Lower lobe of right lung (tissue), 2 donors: ENCODE measurements at places on chromosomes 13 and 19. TPM values are rescaled to one million over a fixed set of nuclear protein-coding genes. Genes with fewer than 3 reads are reported as not detected.

RXFP2 gene
- not detected for total RNA-seq

DNA sequence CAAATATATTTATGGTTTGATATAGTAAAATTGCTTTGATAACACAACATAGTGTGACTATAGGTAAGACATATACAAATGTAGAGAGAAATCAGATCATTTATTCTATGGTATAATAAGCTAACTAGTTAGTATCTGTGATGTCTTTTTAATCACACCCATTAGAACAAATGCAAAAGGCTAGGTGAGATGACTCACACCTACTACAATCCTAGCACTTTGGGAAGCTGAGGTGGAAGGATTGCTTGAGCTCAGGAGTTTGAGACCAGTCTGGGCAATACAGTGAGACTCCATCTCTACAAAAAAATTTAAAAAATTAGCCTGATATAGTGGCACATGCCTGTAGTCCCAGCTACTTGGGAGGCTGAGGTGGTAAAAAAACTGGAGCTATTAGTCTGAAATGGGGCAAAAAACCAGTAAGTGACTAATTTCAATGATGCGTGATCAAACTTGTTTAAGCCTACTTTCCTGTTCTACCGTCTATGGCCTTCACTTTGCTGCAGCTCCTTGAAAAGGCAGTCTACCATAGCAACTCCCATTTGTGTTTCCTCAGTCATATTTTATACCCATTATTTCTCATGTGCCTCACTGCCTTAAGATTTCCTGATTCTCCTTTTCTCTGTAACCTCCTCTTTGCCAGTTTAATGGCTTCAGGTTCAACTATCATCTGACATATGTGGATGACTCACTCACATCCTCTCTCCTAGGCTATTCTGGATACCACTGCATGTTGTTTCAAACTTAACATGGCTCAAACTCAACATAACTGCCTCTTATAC is 12.5 kb downstream of the ALG5 start:
- H3K27ac ChIP-seq = no peak overlapping the region
- no peaks in the 10 kb centered on the region for H3K4me1 ChIP-seq
- peaks cover 100% of the 10 kb centered on the region for H3K36me3 ChIP-seq
- DNase-seq = no peak
- no peaks in the 10 kb centered on the region for H3K27me3 ChIP-seq

DNA sequence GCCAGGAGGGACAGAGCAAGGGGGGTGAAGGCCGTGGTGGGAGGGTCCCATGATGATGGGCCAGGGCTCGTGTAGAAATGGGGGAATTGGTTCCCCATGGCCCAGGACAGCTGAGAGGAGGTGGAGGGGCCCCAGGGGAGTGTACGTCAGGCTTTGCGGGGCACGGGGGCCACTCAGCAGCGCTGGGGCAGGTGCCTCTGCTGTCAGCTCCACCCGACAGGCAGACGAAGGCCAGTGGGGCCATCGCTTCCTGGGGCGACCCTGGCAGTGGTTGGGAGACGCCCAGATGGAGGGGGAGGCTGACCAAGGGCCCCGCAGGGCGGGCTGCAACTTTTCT is 1.9 kb upstream of the TEKTIP1 start:
- no peak for DNase-seq
- no peaks in the 10 kb centered on the region for H3K27me3 ChIP-seq
- no peak overlapping the region for H3K27ac ChIP-seq
- H3K36me3 ChIP-seq = peaks cover 48% of the 10 kb centered on the region

DNA sequence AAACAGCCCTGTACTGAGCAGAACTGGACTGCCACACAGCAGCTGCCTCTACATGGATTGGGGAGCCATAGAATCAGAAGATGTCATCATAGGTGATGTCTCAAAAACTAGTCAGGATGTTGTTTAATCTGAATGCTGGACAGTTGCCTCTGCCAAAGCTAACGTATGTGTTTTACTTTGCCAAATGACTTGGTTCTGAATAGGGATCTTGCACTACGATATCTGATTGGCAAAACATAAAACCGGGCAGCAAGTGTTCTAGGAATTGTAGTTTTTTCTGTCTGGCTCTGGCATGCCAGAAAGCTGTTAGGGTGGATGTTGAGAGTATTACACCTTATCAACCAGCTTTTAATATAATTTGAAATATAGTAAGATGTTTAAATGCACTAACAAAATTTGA is 645.9 kb downstream of the GPC5 start:
- no peak overlapping the region for H3K4me3 ChIP-seq
- no peaks in the 10 kb centered on the region for H3K27me3 ChIP-seq
- H3K27ac ChIP-seq = no peak overlapping the region
- DNase-seq = no peak

DNA sequence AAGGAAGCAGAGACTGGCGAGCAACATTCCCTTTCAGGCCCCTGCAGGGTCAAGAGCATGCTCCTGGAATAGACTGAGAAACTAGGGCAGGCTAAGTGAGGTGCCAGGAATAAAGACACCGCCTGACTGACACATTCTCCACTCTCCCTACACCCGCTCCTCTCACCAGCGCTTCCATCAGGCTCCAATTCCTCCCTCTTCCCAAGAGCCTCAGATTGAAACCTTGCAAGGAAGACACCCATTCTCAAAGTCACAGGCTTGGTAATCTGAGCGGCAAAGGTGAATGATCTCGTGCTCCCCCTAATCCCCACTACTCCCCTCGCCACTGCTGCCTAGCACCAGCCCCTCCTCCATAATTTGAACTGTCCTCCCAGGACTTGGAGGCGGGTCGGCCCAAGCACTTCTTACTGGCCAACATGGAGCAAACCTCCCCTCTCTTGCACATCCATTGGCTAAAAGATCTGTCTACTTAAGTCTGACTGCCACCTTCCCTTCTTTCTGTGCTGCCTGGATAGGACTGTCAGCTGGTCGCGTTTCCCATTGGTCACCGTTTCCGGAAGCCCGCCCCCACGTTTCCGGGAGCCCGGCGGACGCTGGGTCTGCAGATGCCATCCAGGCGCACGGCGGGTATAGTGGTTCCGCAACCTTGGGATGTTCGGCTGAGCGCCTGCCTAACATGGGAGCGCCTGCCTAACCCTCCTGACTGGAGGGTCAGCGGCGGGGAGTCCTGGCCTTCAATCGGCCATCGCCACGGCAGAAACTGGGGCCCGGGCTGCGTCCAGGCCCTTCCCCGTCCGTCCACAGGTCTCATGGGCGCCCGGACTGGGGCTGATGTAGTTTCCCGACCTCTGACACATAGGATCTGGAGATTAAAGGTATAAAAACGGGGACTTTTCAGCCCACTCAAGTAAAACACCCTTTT is 33.6 kb downstream of the ZNF383 start:
- DNase-seq = peak; percentile 70
- H3K27me3 ChIP-seq = no peaks in the 10 kb centered on the region
- peak overlapping the region; percentile 49 for H3K27ac ChIP-seq
- peak overlapping the region; percentile 60 for H3K4me3 ChIP-seq
- H3K4me1 ChIP-seq = no peaks in the 10 kb centered on the region
- H3K36me3 ChIP-seq = no peaks in the 10 kb centered on the region

FAM216B gene
- total RNA-seq = 17.0 TPM

ERICH6B gene
- not detected for total RNA-seq

- no peak overlapping the region for H3K27ac ChIP-seq
- H3K4me3 ChIP-seq = no peak overlapping the region
- peaks cover 23% of the 10 kb centered on the region for H3K36me3 ChIP-seq
- H3K4me1 ChIP-seq = no peaks in the 10 kb centered on the region
- no peak for DNase-seq
- H3K27me3 ChIP-seq = no peaks in the 10 kb centered on the region
Observed at GRCh38 chr13:100528820-100529219, 59.8 kb downstream of the GGACT start.

GIPR gene
- total RNA-seq = 7.5 TPM

GFY gene
- not detected for total RNA-seq

KLK10 gene
- total RNA-seq = 5.7 TPM

DNA sequence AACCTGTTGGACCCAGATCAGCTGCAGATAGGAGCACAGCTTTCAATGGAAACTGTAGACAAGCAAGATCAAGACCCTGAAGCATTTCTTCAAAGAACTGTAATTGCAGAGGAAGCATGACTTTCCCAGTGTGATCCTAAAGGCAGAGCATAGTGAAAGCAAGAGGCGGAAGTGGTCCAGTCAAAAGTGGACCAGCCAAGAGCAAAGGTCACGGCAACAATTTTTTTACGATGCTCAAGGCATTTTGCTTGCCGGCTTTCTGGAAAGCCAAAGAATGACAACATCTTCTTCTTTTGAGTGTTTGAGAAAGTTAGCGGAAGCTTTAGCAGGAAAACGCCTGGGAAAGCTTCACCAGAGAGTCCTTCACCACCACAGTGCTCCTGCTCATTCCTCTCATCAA is 111.6 kb downstream of the RNF17 start:
- DNase-seq = no peak
- H3K27me3 ChIP-seq = peaks cover 4% of the 10 kb centered on the region
- no peaks in the 10 kb centered on the region for H3K4me1 ChIP-seq
- H3K36me3 ChIP-seq = no peaks in the 10 kb centered on the region

- peak overlapping the region; percentile 87 for H3K27ac ChIP-seq
- peaks cover 24% of the 10 kb centered on the region for H3K4me1 ChIP-seq
- H3K27me3 ChIP-seq = peaks cover 13% of the 10 kb centered on the region
- DNase-seq = no peak
- peak overlapping the region; percentile 85 for H3K4me3 ChIP-seq
Observed at GRCh38 chr19:57321116-57321515, 844 bp downstream of the ZNF543 start.

CRLF1 gene
- 19.9 TPM for total RNA-seq
